ENCODE measurements at places on chromosomes 12 and 14.

- no peak for DNase-seq
These were observed 21.1 kb downstream of the BEGAIN start for GRCh38 chr14:100566119-100566518.

GRCh38 chr12:116354534-116354933 lies 77.0 kb upstream of the MED13L start:
- no peak for DNase-seq

DNA sequence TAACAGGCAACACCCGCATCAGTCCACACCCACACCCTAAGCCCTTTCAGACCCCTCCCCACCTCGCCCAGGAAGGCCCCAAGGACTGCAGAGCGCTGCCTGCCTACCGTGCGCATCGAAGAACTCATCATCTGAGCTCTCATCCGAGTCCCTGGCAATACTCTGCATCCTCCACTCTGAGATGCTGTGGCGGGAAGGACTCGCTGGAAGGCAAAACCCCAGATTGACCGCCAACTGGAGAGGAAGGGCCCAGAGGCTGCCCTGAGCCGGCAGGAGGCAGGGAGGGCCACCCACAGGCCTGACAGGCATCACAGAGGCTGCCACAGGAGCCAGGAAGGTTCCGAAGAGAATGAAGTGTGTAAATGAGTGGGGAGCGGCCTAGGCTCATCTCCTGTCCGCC lies 23.8 kb downstream of the ARL6IP4 start:
- no peak for DNase-seq

GRCh38 chr14:79011091-79011919 lies 841.1 kb downstream of the NRXN3 start:
- peak; percentile 14 for DNase-seq

GRCh38 chr12:109302358-109302757 lies 6.7 kb downstream of the FOXN4 start:
- DNase-seq: no peak

DNA sequence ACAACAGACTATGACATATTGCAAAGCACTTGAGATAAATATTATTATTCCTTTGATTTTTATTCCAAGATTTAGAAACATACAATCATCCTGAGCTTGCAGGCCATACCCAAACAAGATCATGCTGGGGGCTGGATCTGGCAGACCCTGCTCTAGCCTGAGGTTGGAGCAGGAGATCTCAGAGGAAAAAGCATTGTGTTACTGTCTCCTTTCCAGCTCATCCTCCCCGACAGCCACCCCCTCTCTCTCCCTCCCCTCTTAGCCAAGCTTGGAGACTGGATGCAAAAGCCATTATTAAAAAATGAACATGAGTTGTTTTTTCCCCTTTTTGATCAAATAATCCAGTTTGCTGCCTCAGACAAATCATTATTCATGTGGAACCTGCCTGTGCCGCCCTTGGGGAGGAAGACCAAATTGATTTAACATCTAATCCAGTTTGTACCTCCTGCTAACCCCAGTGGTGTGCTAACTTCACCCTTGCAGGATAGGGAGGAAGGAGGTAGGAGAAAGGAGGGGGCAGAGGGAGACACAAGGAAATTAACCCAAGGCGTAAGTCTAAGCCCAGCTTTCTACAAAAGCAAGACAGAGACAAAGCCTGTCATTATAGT lies 565.8 kb upstream of the TBX3 start:
- no peak for DNase-seq

GRCh38 chr12:108099073-108099472 lies 30.0 kb upstream of the WSCD2 start:
- DNase-seq: no peak

GRCh38 chr12:14954269-14954668 lies 7.1 kb downstream of the ARHGDIB start:
- DNase-seq: no peak

- DNase-seq: no peak
These were observed 84.8 kb downstream of the EEA1 start for GRCh38 chr12:92844151-92844763.

DNA sequence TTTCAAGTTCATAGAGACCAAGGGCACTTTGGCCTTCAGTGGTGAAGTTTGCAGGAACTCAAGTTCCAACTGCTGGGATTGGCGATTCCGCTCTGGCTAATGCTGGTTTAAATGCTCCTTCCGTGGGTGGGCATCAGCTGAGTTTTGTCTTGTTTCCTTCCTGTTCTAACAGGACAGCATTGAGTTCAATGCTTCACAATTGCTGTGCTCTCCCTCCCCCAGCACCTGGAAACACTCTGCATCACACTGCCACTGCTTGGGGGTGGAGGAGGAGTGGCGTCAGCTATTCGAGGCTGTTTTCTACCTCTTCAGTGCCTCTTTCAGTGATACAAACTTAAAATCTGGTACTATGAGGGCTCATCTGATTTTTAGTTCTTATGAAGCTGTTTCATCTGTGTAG lies 634.9 kb downstream of the FSCB start:
- no peak for DNase-seq

- DNase-seq: no peak
These were observed 71.7 kb downstream of the SLC2A13 start for GRCh38 chr12:40034156-40034555.

- no peak for DNase-seq
These were observed 305.2 kb upstream of the MIS18BP1 start for GRCh38 chr14:45558183-45558582.

DNA sequence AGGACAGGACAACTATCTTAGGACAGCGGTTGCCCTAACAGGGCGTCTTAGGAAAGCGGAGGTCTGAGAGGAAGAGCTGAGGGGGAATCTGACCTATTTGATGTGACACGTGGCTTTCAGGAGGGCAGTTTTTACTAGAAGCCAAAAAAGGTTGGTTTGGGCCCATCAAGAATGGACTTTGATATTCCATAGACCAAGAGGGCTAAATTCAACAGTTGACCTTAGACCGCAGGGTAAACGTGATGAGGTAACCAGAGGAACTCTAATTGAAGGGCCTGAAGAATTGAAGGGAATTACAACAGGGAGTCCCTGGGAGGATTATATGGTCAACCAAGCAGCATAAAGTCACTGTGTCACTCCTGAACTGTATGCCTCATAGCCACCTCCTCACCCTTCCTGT lies 11.5 kb downstream of the C1S start:
- DNase-seq: no peak

All from GM04503 (cell line).